A549 treated with Mapracorat at 1 μM for 4 hours (cell line): ENCODE measurements at places on chromosomes 13 and 19. TPM values are rescaled to one million over a fixed set of nuclear protein-coding genes. Genes with fewer than 3 reads are reported as not detected.

The NXNL1 gene
- total RNA-seq: not detected in 5 replicates

The AKAP8L gene
- 34.9 to 41.3 TPM (median 36.7 TPM) in 5 replicates for total RNA-seq

The ZNF665 gene
- not detected in 5 replicates for total RNA-seq

The NKPD1 gene
- 0.33 to 0.73 TPM (median 0.57 TPM) in 5 replicates for total RNA-seq

The SIGLEC12 gene
- not detected in 5 replicates for total RNA-seq

The UBL5 gene
- 399 to 484 TPM (median 422 TPM) in 5 replicates for total RNA-seq

The ASF1B gene
- total RNA-seq: 28.3 to 32.4 TPM (median 31.5 TPM) in 5 replicates

The STOML3 gene
- total RNA-seq: not detected in 5 replicates

The ZNF610 gene
- total RNA-seq: not detected in 5 replicates

The FCAR gene
- total RNA-seq: not detected in 5 replicates

The GNG7 gene
- total RNA-seq: 0.02 to 0.13 TPM (median 0.05 TPM) in 5 replicates

The ABCA7 gene
- 8.7 to 16.2 TPM (median 12.6 TPM) in 5 replicates for total RNA-seq

The ZNF564 gene
- 1.4 to 2.5 TPM (median 1.7 TPM) in 5 replicates for total RNA-seq

The RGCC gene
- 6.0 to 10.3 TPM (median 8.4 TPM) in 5 replicates for total RNA-seq

The FXYD7 gene
- total RNA-seq: 0.28 to 0.65 TPM (median 0.36 TPM) in 3 of 5 replicates, not detected in the others

The ANKLE1 gene
- total RNA-seq: 0.22 to 0.56 TPM (median 0.35 TPM) in 5 replicates

The ELSPBP1 gene
- total RNA-seq: not detected in 5 replicates

The PDE4A gene
- 3.5 to 4.7 TPM (median 4.3 TPM) in 5 replicates for total RNA-seq

The CAB39L gene
- 1.5 to 2.3 TPM (median 2.1 TPM) in 5 replicates for total RNA-seq

The LGI4 gene
- total RNA-seq: 0.08 to 0.30 TPM (median 0.17 TPM) in 5 replicates

The PRPF31 gene
- 107 to 118 TPM (median 115 TPM) in 5 replicates for total RNA-seq

The PTGER1 gene
- 0.09 to 0.26 TPM (median 0.12 TPM) in 5 replicates for total RNA-seq

The DCLK1 gene
- total RNA-seq: 0.96 to 1.2 TPM (median 1.0 TPM) in 5 replicates

The KLK7 gene
- total RNA-seq: not detected in 5 replicates

The ISOC2 gene
- 54.7 to 59.3 TPM (median 58.4 TPM) in 5 replicates for total RNA-seq

The GIPC3 gene
- 0.17 to 0.26 TPM (median 0.23 TPM) in 5 replicates for total RNA-seq

The ELAVL1 gene
- total RNA-seq: 60.5 to 67.8 TPM (median 65.2 TPM) in 5 replicates

The NCAN gene
- total RNA-seq: 0.05 to 0.16 TPM (median 0.05 TPM) in 4 of 5 replicates, not detected in the other

The LILRA6 gene
- total RNA-seq: 0.08 to 0.09 TPM in 2 of 5 replicates, not detected in the others

The SIRT2 gene
- 32.8 to 40.0 TPM (median 37.6 TPM) in 5 replicates for total RNA-seq

The WDFY2 gene
- 2.8 to 3.7 TPM (median 3.4 TPM) in 5 replicates for total RNA-seq

The MISP3 gene
- 2.9 to 5.1 TPM (median 4.1 TPM) in 5 replicates for total RNA-seq

The LIN7B gene
- total RNA-seq: 5.5 to 8.7 TPM (median 7.2 TPM) in 5 replicates

The CEACAM7 gene
- 0.07 to 0.15 TPM (median 0.12 TPM) in 4 of 5 replicates, not detected in the other for total RNA-seq

The POLRMT gene
- 69.5 to 94.1 TPM (median 92.9 TPM) in 5 replicates for total RNA-seq

The CAMSAP3 gene
- total RNA-seq: 4.0 to 6.3 TPM (median 5.3 TPM) in 5 replicates

The ZNF98 gene
- total RNA-seq: not detected in 5 replicates

The NAPSA gene
- 0.55 to 1.6 TPM (median 1.1 TPM) in 5 replicates for total RNA-seq

The MVB12A gene
- 27.7 to 42.0 TPM (median 41.3 TPM) in 5 replicates for total RNA-seq

The RFX1 gene
- total RNA-seq: 2.6 to 5.7 TPM (median 5.1 TPM) in 5 replicates
